Mucosa of descending colon (tissue), 3 donors: ENCODE measurements at places on chromosomes 2 and 18. TPM values are rescaled to one million over a fixed set of nuclear protein-coding genes. Genes with fewer than 3 reads are reported as not detected.

Gene CIDEA
- 0.98 TPM for total RNA-seq

- DNase-seq = no peak
Measured at GRCh38 chr2:16149349-16150243, 209.2 kb downstream of the MYCN start.

Gene RRM2
- total RNA-seq = 65.3 TPM

DNA sequence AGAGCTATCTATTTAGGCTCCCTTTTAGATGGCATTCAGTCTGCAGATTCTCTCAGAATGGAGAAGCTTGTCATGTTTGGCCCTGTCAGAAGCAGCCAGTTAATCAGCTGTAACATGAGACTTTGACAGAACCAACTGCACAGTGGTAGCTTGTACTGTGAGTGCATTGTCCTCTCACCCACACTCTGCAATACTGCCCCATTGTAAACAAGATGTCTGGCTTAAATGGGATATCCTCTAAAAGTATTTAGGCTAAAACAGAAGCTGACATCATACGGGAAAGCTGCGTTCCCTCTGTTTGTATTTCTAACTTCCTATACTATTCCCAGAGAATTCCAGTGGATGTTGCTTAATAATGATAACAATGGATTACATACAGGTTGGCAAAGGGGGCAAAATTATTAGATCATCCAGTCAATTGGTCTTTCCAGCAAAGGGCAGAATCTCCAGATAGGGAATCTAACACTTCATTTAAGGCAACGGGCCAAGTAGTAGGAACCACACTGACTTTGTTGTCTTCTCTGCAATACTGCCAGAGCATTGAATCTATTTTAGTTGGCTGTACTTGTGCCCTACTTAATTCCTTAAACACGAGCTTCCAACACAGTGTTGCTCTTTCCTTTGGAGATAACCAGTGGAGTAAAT, 15.4 kb upstream of the STAT4 start:
- no peak for DNase-seq

- peak; percentile 99 for DNase-seq
Measured at GRCh38 chr18:9102508-9103375, at the start of gene NDUFV2. TSS of gene NDUFV2 (plus strand) at chr18:9102699. CDS start at chr18:9102744, 45 bp downstream.

DNA sequence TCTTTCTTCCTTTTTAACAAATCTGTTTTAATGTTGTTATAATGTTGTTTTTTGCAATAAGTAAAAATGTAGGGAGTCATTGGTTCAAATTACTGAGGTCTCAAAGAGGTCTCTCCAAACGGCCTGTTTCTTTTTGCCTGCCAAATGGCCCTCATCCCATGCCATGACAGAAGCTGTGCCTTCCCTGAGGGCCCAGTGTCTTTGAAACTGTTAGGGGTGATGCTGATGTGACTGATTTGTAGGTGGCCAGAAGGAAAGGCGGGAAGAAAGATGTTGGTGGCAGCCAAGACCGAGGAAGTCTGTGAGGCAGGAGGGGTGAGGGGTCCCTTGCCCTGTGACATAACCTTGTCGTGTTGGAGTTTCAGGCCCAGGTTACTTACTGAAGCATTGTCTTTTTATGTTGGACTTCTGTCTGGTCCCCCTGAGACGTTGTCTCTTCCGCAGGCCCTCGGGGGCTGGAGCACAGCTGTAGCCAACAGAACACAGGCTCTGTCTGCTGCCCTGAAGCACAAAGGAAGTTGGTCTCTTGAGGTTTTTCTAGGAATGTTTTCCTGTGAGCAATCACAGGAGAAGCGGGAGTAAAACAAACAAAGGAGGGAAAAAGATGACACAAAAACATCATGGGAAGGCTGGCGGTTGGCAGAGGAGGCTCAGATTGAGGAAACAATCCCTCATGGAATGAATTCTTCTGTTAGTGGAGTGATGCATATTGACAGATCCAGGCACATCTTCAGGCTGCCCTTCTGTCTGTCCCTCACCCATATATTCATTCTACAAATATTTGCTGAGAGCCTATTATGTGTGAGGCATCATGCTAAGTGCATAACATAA, 4.9 kb upstream of the ST3GAL5 start:
- no peak for DNase-seq

DNA sequence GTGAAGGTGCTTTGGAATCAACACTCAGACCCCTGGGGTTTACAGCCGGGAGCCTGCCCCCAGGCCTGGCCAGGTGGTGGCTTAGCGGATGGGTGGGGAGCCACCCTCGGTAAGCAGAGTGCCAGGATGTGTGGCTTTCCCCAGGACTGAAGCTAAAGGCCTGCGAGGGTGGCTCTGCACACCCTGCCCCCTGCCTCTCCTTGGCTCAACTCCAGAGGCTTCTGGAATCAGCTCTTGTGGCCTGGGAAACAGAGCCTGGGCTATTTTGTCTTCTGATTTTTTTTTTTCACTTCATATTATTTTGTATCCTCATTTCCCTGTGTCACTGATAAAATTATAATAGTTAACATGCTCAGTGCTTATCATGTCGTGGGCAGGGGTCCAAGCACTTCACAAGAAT, 79.8 kb downstream of the RHOB start:
- peak; percentile 8 for DNase-seq

Gene KIAA2012
- total RNA-seq = 0.13 TPM

Gene CHN1
- total RNA-seq = 2.1 TPM

- DNase-seq = no peak
Measured at GRCh38 chr2:126899616-126900185, 1.0 kb downstream of the TEX51 start.

DNA sequence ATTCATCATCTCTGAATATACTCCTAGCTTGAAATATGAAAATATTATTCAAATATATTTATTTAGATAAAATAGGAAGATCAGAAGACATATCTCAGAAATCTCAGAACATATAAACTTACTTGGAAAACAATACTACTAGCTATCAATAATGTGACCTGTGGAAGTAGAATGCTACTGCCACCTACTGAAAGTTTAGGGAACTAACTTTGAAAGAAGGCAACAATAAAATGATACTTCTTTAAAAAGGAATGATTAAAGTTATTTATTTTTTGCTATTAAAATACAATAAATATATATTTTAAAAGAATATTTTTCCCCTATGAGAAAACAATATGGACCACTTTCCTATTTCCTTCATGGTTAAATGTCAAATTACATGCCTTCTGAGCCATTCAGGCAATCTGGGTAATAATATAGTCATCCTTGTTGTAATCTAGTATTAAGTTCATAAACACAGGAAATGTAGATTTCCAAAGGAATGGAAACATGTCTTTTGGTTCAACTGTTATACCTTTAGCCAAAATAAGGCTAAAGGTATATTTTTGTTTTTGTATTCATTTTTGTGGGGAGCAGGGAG, 26.0 kb downstream of the ACADL start:
- no peak for DNase-seq

- no peak for DNase-seq
Measured at GRCh38 chr2:68741238-68741637, 6.6 kb downstream of the ARHGAP25 start.

DNA sequence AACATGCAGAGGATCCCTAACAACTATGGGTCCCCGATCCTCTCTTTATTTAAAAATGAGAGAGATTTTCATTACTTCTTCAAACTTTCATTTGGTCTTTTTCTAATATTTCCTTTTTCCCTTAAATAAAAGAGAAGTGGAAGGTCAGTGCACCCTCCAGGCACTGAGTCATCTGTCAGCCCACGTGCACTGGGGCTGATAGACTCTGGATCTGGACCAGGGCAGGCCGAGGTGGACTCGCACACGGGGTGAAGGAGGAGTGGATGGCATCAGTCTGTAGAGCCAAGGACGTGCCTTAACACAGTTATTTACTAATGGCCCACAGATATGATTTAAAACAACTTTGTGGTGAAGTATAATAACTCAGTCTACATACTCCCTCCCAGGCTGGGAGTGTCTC, 214.4 kb upstream of the TMEM200C start:
- DNase-seq = no peak

DNA sequence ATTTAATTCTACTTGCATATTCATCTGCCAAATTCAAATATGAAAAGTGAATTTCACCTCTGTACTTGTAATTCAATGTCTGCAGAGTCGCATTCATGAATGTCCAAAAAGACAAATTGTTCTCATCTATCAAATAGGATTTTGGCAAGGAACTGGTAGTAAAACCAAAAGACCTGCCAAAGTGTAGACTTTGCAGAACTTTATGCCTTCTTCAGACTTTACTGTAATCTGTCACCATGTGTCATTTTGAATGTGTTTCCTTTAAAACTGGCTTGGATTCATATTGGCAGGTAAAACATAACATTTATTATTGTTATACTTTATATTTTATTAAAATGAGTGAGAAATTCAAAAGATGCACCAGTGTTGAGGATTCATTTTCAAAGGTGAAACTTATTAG, 701.9 kb upstream of the LINC00305 start:
- no peak for DNase-seq

Gene ANKRD29
- 1.5 TPM for total RNA-seq

GRCh38 chr18:41996020-41996419, 41.0 kb downstream of the PIK3C3 start:
- DNase-seq = no peak

DNA sequence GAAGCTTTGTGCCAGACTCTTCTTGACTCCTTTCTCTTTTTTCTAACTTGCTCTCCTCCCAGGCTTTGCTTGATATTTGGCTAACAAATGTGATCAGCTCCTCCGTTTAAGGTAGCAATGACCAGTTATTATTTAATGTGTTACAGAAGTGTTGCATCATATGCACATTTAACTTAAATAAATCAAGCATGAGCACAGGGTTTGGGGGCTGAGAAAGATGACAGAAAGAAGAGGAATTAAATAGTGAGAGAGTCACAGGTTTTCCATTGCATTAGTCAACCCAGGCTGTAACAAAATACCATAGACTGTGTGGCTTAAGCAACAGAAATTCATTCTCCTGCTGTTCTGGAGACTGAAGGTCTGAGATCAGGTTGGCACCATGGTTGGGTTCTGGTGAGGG, 343.8 kb downstream of the RPRM start:
- DNase-seq = no peak

Gene GLB1L
- total RNA-seq = 10.8 TPM
